Fibroblast of upper back skin (primary cell): ENCODE measurements at places on chromosomes 3 and 15.

DNA sequence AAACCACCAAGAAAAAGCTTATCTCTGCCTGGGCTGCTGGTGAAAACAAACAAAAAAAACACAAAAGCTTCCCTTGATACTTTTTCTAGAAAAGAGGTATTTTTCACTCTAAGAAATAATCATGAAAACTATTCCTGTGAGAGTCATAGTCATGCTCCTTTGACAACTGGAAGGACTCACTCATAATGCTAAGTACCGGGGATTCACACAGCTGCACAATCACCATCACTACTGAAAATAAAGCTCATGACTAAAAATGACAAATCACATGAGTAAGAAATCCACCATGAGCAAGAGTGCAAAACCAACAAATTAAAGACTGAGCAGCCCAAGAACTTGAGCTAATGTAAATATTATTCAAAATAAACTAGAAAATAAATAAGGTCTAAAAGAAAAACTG is 10.6 kb upstream of the POU1F1 start:
- DNase-seq, result peak; percentile 13

GRCh38 chr15:71471347-71471746 is 339.0 kb upstream of the NR2E3 start:
- no peak for DNase-seq

- no peak for DNase-seq
These were observed 49.1 kb downstream of the FBN1 start for GRCh38 chr15:48596415-48596814.

GRCh38 chr3:120569222-120570057 is 26.7 kb upstream of the NDUFB4 start:
- DNase-seq, result peak; percentile 10

- DNase-seq, result peak; percentile 71
These were observed 769.0 kb upstream of the NR2F2 start for GRCh38 chr15:95561463-95561862.

GRCh38 chr3:132573797-132574211 is 23.3 kb upstream of the ACKR4 start:
- DNase-seq, result peak; percentile 55

DNA sequence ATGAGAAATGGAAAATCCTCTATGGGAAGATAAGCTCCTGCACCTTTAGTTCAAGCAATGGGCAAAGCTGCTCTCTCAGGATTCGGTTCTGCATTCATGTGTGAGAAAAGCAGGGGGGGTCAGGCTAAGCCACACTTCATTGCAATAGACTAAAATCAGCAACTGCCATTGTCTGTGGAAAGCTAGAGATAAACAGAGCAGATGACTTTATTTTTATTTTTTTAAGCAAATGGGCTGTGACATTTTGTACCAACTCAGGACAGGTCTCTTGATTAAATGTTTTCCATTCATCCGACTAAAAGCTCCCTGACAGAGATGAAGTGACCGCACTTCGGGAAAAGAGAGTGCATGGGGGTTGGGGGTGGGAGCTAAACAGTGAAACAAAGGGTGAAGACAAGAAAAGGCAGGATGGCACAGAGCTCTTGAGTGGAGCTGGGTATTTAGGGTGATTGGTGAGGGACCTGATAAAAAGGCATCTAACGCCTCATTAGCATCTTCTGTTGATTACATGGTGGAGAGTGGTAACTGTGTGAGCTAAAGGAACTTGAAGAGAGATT is 987.4 kb downstream of the TUSC7 start:
- DNase-seq, result no peak

DNA sequence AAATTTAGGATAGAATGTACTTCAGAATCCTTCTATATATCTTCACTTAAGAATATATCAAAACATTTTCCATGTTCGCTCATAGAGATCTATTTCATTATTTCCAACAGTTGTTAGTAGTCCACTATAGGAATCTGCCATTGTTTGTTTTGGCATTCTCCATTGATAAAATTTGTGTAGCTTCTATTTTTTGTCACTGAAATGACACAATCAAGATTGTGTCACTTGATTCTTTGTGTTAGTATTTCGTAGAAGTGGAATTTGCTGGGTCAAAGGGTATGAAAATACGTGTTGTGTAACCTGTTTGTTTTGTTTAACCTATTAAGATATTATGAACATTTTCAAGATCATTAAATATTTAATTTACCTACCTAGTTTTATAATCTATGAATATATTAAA is 15.9 kb upstream of the GPR156 start:
- DNase-seq, result no peak

DNA sequence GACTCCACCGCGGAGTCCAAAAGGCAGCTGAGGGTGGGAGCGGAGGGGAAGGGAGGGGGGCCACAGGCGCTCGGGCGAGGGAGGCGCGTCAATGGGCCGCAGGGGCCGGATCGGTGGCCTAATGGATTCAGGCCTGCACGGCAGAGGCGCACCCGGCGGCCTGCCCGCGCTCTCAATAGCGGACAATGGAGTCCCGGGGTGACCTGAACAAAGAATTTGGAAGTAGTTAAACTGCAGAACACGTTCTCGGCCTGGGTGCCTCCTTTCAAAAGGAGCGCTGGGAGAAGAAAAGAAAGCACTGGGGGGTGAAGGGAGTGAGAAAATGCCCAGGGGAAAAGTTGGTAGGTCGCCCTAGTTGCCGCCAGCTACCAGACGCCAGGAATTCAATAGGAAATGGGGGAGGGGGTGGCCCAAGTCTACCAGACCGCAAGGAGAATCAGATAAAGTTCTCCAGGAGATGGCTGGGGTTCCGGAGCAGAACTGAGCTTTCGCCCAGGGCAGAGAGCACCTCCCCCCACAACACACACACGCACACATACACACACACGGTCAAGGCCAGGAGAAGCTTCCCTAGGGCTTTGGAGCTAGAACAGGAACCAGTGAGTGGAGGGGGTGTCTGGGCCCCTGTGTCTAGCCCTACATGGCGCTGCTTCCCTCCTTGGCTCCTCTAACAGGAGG is 25.8 kb upstream of the POLG start:
- DNase-seq, result no peak

GRCh38 chr3:61683549-61684236 is 122.3 kb downstream of the PTPRG start:
- DNase-seq, result no peak

DNA sequence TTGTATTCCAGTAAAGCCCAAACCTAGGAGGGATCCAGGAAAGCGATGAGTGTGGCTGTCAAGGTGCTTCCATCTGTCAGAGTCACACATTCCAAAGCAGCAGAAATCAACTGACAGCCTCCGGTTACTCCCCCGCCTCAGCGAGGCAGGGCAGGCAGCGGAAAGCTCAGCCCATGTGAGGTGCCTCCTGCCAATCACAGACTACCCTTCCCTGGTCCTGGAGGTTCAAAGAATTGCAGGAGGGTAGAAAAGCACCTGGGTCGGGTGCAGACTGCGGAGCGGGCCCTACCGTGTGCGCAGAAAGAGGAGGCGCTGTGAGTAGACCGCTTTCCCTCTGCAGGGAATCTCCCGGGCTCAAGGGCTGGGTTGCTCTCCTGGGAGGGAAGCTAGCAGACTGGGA is at the start of gene UPK1B:
UPK1B (plus strand) TSS at position 274 of the 400 bp plus-strand sequence. CDS start 13,144 bp downstream, outside the sequence.
- no peak for DNase-seq

DNA sequence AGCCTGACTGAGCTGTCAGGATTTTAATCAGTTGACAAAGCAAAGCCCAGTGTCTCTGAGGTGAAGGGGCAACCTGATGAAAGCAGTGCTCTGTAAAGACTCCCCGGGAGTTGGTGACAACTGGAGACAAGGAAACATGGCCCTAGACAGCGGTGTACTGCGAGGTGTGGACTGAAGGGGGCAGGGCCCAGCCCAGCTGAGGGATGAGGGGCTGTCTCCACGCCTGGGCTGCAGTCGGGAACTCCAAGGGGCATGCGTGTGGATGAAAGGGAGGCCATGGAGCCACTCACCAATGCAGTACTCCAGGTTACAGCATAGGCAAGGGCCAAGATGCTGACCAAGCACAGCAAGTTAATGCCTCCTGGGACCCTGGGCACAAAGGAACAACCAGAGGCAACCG is 45.1 kb downstream of the SCAP start:
- no peak for DNase-seq

DNA sequence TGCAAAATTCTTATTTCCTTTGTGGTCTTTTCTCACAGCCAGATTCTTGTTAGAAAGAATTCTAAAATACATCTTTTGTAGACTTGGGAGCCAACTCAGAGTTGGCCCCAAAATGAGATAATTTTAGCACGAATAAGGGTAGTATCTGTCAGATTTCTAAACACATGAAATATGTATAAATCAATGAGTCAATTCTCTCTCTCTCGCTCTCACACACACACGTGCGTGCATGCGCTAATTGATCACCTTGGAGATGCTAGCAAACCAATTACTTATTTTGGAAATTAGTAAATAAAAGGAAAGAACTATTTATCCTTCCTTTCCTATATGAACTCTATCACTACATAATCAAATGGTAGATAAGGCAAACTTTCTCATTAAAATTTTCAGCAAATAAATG is 32.9 kb upstream of the PIK3R4 start:
- no peak for DNase-seq

DNA sequence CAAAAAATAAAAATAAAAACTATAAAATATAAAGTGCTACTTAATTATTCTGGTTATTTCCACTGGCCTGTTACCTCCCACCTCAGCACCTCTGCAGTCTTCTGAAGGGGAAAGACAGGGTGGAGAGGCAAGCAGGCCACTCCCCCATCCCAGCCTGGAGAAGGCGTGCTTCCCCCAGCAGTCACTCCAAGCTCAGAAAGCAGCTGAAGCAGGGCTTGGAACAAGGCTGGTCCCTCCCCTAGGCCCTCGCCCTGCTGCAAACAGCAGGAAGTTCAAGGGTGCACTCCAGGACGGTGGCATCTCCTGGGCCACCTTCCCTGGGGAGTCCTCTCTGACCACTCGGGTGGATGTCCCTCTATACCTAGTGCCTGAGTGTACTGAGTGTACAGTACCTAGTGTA is 21.4 kb downstream of the CACNA2D2 start:
- DNase-seq, result no peak

DNA sequence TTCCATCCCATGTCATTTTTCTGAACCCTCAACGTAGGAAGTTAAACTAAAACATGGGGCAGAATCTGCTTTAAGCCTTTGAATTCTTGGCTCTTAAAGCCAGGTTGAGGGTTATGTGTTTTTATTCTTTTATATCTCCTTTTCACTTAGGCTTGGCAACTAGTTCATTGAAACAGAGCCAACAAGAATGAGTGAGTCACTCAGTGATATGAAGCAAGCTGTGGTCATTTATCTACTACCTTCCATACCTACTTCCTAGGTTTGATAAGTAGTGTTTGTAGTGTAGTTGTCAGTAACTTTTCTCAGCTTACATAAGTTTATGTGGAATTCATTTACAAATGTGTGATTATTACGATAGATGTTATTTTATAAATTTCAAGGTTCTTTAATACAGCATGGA is 67.4 kb downstream of the SNRPN start:
- peak; percentile 14 for DNase-seq

- no peak for DNase-seq
These were observed 168.2 kb downstream of the ECT2 start for GRCh38 chr3:172918568-172919296.

- no peak for DNase-seq
These were observed 4.2 kb upstream of the RFC4 start for GRCh38 chr3:186810336-186810996.

DNA sequence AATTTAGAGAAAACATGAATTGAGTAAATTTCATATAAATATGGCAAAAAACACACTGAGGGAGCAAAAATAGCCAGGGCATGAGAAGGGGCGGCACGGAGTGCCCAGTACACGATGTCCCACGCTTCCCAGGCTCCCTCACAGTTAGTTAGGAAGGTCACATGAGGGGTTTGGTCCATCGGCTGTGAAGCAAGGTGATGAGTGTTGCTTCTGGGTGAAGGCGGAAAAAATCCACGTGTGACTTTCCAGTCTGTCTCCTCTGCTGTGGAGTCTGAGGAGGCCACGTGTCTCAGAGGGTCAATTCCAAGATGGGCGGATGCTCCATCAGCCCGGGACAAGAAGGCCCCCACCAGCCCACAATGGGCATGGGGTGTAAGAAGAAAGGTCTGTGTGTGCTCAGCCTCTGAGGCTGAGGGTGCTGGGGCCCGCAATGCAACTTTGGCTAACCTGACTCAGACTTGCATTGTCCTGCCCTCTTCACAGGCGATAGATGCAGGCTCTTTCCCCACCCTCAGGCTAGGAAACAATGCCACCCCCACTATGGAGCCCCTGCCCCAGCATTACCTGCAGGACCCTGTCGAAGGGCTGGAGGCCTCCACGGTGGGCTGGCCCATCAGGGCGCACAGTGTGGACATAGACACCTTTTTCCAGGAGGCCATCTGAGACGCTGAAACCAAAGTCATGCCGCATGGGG is 45.7 kb downstream of the GRIP2 start:
- no peak for DNase-seq

- DNase-seq, result no peak
These were observed 32.2 kb downstream of the CD276 start for GRCh38 chr15:73716417-73716816.

DNA sequence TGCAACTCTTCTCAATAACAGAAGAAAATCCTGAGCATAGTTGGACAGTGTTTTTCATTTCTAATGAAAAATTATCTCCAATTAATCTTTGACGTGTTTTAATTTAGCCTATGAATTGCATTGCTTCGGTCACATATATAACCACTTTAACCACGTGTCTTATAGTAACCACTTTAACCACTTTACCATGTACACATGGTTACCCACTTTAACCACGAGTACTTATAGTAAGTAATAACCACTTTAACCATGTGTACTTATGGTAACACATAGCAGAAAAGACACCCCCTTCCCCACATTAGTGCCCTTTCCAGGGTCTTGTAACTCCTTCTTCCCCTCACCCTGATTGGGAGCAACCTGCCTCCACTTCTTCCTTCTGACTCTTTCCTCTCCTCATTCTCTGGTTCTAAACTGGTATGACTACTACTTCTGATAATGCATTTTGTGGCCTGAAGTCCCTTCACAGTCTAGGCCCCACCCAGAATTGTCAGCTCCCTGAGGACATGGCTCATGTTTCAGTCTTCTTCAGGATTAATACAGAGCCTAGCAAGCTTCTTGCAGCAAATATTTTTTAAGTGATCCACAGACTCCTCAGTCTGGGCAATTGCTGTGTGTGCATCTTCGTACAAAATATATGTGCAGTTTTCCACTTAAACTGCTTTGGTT is 25.0 kb downstream of the SLC7A14 start:
- no peak for DNase-seq

- no peak for DNase-seq
These were observed 1.7 kb upstream of the CFAP91 start for GRCh38 chr3:119700920-119701734.

- no peak for DNase-seq
These were observed 26.9 kb downstream of the ATOSA start for GRCh38 chr15:52652286-52652685.

GRCh38 chr15:23589012-23589411 is 23.5 kb downstream of the MKRN3 start:
- no peak for DNase-seq

DNA sequence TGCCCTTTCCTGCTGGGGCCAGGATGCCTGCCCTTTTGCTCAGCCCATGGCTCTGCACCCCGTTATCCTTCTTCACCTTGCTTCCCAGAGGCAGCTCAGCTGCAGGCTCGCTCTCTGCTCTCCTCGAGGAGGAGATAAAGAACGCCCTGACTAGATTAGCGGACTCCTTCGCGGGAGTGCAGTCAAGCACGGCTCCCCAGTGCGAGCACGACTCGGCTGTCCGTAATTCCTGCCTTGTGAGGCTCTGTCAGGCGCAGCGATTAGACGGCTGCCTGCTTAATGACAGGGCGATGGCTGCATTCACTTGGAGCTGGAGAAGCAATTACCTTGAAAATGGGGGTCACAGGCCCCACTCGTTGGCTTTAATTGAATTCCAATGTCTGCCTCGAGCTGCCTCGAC is 25.9 kb downstream of the TLE3 start:
- DNase-seq, result no peak
